ENCODE measurements at places on chromosomes 1 and 21.

DNA sequence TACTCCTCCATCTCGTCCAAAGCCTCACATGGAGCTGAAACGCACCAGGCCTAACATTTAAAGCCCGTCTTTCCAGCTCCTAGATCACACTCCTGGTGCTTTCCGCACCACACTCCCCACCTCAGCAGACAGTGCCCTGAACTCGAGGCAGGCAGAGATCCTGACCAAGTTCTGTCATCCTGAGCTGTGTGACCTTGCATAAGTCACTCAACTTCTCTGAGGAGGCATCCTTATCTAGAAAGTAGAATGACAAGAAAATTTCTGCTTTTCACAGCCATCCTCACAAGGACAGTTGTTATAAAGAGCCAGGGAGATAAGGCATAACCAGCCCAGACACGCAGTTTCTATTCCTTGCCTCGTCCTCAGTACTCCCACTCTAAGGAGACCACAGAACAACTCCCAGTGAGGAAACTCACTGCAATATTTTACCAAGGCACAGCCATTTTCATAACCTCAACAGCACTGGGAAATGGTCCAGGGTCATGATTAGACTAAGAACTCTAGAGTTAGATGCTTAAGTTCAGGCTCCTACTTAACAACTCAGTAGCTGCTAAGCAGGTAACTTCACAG, 3.1 kb downstream of the LRP8 start:
- DNase-seq = no peak

DNA sequence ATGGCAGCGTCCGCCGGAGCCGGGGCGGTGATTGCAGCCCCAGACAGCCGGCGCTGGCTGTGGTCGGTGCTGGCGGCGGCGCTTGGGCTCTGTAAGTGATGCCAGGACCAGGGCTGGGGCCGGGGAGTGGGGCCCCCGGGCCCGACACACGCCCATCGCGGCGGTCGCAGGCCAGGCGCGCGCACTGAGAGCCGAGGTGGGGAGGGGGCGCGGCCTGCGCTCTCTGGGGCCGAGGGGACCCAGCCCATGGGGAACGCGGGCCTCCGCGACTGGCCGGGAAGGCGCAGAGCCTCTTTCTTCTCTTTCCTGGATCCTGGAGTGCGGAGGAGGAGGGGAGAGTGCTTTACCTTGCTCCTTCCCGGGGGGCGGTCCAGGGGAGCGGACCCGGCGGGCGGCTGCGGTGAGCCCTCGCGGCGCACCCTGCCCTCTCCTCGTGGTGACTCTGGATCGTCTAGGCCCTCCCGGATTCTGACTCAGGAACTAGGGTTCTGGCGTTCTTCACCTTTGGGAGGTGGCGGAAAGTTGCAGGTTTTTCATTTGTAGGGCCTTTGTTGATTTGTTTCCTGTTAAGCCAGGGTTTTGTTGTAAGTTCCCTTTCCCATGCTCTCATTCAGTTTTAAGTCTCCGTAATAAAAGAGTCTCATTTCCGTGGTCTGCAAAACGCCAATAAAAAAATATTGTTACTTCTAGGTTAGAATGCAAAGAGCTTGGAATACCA, 529 bp downstream of the MPZL1 start:
- no peak for DNase-seq

GRCh38 chr1:960363-961131, at the start of gene KLHL17:
KLHL17 (plus strand) TSS chr1:960584; CDS start chr1:960694, 110 bp downstream.
- DNase-seq = no peak

GRCh38 chr1:2248854-2249558, 20.9 kb downstream of the SKI start:
- no peak for DNase-seq

DNA sequence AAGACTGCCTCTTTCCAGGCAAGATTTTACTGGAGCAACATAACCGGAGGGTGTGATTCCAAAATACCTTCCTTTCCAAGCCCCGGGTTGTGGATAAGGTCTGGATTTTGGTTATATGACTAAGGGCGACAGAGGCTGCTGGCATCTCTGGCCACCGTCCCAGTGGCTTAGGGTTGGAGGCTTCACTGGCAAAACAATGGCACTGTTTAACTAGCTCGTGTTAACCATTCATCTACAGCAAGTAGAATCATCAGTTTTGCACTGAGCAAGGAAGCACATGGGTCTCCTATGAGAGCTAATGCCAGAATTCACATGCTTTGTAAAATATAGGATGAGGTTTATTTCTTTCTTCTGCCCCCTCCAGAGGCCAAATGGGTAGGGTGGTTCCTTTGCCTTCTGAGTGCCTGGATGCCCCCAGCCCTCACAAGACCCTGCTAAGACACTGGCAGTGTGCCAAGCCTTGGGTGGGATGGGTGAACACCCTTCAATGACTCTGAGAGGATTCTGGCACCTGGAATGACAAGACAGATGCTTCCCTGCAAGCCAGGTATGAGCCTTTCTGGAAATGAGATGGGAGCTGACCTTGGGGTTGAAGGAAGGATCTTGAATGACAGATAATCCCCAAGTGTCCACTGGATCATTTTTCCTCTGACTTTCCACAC, 36.8 kb downstream of the DHCR24 start:
- no peak for DNase-seq

- DNase-seq = no peak
Measured at GRCh38 chr1:93734999-93735398, 53.4 kb upstream of the BCAR3 start.

DNA sequence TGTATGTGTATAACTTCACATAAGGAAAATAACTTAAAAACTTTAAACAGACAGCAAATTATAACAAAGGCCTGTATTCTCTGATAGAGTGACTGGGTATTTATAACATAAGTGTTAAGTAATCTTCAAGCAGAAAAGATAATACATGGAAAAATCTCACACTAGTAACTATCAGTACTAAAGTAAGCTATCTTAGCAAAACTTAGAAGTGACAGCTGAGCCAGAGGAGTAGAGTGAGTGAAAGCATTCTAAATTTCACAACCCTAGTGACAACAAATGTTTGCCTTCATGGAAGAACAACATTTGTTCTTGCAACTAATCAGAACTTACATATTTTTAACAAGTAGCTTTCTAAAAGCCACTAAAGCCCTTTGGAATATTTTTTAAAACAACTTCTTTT, 74.5 kb upstream of the B3GALT2 start:
- no peak for DNase-seq

DNA sequence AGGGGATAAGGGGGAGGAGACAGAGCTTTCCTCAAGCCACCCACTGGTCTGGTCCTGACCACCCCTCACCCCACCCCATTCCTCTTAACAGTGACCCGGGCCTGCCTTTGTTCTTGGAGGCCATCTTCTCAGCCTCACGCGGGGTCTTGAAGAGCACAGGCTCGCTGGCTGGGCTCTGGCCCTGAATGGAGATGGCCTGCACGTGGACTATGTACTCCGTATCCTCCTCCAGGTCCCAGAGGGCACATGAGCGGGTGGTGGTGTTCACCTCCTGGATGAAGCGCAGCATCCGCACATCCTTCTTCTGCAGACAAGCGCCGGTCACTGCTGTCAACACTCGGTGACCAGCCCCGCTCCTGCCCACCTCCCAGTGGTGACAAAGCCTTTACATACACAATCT, 2.6 kb downstream of the FNDC5 start:
- DNase-seq = no peak

DNA sequence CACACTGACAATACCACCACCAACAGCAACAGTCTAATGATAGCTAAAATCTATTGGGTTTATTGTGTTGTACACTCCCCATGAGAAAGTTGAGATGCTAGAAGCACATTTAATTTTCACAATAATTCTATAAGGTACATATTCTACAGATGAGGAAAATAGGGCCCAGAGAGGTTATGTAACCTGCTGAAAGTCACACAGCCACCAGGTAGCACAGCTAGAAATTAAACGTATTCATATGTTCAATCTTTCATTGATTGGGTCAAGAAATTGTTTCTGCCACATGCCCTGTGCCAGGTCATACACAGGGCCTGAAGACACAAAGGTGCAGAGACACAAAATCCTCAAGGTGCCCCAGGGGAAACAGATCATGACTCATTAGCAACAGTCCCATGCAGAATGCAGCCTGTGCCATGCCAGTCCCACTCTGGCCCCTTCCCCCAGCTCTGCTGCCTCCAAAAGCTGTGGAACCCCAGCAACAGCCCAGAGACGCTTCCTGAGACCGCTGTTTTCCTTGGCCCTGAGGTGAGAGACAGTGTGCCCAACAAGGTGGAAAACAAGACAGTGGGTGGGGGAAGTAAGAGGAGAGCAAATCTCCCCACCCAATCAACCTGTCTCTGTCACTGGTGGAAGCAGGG, 32.1 kb downstream of the GJA4 start:
- no peak for DNase-seq

DNA sequence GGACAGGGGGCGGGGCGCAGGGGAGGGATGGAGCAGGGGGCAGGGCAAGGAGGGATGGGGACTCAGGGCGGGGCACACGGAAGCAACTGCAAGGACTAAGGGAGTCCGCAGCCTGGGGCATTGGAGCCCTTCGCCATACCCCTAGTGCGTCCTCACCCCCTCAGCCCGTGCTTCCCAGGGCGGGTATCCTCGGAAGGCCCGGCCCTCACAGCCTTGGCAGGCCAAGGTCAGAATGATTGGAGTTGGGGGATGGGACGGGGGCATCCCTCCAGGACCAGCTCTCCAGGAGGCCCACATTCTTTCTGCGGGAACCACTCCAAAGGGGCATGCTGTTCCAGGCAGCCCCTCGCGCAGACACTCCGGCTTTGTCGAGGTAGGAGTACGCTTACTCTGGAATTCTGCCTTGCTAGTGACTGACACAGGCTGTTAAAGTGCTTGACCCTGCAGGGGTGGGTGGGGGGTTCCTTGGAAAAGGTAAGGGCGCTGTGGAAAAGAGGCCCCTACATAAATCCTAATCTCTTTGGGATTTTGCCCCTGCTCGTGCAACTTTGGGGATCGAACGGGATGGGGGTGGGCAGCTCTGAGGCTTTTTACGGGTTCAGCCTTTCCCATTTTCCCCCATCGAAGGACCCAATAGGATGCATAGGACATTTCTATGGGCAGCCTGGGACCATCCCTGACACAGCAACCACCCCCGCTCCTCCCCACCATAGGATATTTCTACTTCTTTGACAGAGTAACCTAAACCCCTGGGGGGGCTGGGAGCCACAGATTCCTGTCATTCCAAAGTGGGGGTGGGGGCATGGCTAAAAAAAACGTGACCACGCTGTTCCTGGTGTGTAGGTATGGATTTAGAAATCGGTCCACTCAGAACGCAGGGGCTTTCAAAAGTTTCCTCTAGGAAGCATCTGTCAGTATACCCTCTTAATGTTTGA, 738 bp upstream of the TRIM11 start:
- no peak for DNase-seq

GRCh38 chr1:206898089-206898914, 1.1 kb downstream of the IL24 start:
- DNase-seq = no peak

GRCh38 chr1:64343105-64343822, 126.7 kb upstream of the CACHD1 start:
- no peak for DNase-seq

- DNase-seq = no peak
Measured at GRCh38 chr1:23570001-23570691, 10.8 kb upstream of the ID3 start.

DNA sequence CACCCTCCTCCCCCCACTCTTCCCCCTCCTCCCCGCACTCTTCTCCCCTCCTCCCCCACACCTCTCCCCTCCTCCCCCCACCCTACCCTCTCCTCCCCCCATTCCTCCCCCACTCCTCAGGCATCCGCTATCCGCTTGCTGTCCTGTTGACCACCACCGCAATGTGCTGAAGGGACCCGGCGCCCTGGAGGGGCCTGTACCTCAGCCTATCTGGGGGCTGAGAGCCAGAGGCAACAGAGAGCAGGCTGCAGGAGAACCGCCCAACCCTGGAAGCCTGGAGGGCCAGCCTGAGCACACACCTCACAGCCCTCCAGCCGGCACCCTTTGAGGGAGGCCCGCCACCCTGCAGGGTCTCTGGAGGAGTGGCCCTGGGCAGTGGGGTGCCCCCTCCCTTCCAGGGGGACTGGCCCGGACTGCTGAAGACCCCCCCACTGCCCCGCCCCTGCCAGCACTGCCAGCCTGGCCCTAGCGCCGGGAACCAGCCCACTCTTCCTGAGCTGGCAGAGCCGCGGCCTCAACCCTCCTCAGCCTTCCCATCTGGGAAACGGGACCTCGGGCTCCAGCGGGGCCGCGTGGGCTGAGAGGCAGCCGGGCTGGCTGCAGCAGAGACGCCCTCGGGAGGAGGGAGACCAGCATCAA, 1.2 kb downstream of the C1QTNF12 start:
- no peak for DNase-seq

DNA sequence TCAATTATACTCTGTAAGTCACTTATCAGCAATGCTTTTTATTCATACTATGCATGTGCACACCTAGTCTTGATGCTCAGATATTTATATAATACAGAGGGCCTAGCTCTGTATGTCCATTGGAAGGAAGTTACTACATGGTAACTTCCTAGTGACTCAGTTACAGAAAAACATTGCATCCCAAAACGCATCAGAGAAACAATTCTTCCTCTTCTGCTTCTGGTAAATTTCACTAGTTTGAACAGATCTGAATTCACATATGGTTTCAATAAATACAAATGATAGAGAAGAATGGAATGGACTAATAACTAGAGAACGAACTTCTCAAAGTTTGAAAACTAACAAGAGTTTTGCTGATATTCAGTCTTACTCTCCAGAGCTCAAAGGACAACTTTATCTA, 811.3 kb upstream of the ADGRL2 start:
- DNase-seq = no peak

- no peak for DNase-seq
Measured at GRCh38 chr1:13784971-13785370, 85.0 kb downstream of the PRDM2 start.

DNA sequence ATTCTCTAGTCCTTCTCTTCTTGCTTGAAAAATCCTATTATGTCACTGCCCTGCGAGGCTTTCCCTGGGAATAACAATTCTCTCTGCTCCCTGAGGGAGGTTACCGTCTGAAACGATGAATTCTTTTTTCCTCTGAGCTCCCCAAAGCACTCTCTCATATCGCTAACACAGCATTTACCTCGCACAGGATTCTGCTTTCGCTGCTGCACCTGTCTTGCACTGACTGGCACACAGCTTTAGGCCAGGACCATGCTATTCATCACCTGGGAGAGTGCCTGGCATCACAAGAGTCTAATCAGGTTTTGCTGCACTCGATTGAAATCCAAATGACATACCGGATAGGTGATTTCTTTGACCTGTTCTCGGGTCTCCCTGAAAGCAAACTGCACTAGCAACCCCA, 52.8 kb upstream of the GNG4 start:
- DNase-seq = no peak

- no peak for DNase-seq
Measured at GRCh38 chr1:59757197-59757747, 57.5 kb upstream of the HOOK1 start.

DNA sequence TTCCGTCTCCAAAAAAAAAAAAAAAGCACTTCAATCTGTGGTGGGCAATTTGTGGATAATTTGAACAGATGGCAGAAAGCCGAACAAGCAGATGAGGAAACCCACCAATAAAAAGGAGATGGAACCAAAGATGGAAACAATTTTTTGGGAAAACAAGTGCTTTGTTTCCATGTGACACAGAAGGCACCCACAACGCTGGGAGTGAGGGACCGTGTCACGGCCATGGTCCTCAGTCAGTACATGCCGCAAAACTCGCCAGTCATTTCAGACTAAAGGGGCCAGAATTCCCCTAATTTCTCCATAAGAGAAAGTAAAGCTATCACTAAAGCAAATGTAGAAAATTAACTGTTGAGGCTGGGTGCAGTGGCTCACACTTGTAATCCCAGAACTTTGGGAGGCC, 5.0 kb downstream of the CCNL2 start:
- DNase-seq = no peak

GRCh38 chr1:222454186-222454585, 93.7 kb downstream of the HHIPL2 start:
- DNase-seq = no peak

- no peak for DNase-seq
Measured at GRCh38 chr21:15487196-15487550, 242.6 kb upstream of the USP25 start.

All from NCI-H524 treated with DMSO at 0.1 percent for 48 hours (cell line).